ENCODE measurements at places on chromosomes 12 and 14.

GRCh38 chr12:32997471-32997870, 100.9 kb upstream of the PKP2 start:
- no peak for DNase-seq

DNA sequence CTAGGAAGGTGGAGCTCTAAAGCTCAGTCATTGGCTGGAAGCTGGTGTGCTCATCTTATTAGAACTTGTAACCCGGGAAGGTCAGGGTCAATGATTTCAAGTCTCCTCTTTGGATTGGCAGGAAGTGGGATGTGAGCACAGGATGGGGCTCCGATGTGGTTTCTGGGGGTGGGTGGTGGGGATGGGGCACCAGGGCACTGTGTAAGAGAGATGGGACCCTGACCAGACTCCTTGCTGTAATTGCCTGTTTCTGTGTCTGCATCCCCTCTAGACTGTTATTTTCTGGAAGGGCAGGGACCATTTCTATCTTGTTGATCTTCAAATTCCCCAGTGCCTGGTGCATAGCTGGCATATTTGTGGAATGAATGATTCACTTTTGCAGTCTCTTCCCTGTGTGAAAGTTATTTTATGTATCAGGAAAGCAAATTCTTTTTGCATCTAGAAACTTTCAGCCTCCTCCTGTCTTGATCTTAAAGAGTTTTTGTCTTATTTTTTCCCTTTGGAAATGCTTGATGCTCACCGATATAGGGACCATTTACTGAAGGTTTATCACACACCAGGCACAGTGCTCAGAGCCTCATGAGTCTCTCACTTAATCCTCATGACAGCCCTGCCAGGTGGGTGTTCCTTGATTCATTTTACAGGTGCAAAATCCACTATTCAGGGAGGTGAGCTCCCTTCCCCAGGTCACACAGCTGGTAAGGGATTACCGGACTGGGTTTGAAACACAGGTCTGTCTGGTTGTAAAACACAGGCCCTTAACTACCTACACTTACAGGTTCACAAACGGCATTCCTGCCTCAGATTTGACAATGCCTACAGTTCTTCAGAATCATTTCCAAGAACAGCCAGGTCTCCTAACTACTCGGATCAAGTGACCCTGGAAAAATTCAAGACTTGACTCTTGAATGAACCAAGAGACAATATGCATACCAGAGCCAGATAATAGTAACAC, 86.9 kb upstream of the IGF1 start:
- DNase-seq: no peak

- no peak for DNase-seq
These were observed 34.3 kb upstream of the CHST11 start for GRCh38 chr12:104422441-104422840.

DNA sequence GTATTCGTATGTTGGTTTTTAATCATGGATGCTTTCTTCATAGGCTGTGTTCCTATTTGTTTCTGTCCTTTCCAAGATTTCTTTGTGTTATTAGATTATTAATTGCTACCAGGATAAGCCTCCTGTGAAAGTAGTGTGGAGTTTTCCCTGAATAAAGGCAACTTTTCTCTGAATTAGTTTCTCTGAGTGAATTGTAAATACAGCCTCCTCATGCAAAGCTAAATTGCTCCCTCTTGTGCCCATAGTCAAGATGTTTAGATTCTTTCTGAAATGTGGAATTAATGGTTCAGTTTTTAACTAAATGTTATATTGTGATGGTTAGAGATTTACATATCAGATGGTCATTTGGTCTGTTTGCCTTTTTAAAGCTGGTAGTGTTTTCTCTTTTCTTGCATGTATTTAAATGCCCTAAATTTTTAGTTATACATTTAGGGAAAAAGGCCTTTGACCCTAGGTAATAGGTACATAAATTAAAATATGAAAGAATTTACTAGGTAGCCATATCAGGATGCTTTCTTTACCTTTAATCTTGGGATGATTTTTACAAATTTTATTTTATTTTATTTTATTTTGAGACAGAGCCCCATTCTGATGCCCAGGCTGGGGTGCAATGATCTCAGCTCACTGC, 8.9 kb downstream of the APAF1 start:
- no peak for DNase-seq

DNA sequence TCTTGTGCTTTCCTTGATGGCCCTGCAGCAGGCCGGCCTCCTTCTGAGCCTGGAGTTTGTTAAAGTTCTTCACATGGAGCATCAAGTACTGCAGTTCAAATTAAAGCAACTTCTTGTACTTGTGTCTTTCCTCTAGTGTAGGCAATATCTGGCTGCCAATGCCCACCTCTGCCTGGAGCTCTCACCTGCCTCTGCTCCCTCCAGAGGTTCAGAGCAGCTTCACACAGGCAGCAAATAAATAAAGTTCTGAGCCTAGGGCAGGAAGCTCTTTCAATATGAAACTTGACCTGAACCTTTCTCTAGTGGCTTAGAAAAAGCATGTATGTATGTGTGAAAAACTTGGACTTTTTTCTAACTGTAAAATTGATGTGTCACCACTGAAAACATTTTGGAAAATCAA, 65.9 kb downstream of the ITPR2 start:
- no peak for DNase-seq

DNA sequence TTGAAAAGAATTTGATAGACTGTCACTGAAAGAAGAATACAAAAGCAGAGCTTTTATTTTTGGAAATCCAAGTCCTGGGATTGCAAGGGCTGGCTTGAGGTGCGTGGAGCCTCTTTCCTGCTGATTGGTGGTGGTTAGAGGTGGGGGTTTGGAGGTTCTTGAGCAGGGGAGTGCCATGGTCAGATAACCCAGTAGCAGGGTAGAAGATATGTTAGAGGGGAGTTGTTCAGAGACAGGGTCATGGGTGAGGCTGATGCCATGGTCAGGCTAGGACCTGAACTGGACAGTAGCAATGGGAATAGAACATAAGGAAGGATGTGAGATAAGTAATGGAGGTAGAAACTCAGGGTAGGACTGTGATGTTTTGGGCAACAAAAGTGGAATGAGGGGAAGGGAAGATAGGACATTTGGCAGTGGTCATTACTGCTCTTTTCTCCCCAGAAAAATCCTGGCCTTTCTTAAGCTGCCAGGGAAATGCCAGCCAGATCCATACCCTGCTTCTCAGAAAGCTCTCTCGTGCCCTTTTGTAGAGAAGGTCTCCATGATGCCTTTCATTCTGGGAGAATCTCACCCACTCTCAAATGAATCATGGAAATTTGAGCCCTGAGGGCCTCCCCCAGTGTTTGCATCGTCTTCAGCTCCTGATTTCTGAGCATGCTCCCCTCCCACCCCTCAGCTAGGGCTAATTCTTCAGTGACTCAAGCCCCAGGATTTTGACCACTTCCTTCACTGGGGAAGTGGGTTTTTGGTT, 9.5 kb downstream of the EMP1 start:
- DNase-seq: no peak

- DNase-seq: no peak
These were observed 24.3 kb upstream of the HSPB8 start for GRCh38 chr12:119154435-119154818.

DNA sequence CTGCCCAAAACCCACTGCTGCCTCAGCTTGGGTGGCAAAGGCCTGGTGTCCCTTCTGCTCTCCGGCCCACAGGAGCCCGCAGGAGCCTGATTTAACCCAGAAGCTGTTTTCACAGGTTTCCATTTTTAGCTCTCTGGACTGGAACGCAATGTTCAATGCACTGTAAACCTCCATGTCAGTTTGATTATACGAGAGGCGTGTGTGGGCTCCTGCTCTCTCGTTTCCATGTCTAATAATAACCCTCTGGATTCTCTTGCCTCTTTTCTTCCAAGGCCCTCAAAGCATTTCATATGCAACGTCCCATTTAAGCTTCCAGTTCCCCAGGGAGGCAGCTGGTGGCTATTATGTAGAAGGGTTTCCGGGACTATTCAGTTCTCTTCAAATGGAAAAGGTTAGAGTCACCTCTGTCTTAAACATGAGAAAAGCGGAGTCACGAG, 161.1 kb downstream of the SUDS3 start:
- DNase-seq: no peak
